NCI-H460 (cell line): ENCODE measurements at places on chromosomes 3 and 15. TPM values are rescaled to one million over a fixed set of nuclear protein-coding genes. Genes with fewer than 3 reads are reported as not detected.
A peak's percentile ranks its signal among the peaks of the same experiment; 100 is the strongest.

GRCh38 chr3:142530296-142530695 is 48.2 kb downstream of the ATR start:
- no peak for DNase-seq

The MYRIP gene
- 2.5 and 2.7 TPM in 2 replicates for total RNA-seq

GRCh38 chr3:182465301-182466185 is 327.8 kb upstream of the ATP11B start:
- DNase-seq, result no peak

The HTR3E gene
- total RNA-seq, result not detected in 2 replicates

DNA sequence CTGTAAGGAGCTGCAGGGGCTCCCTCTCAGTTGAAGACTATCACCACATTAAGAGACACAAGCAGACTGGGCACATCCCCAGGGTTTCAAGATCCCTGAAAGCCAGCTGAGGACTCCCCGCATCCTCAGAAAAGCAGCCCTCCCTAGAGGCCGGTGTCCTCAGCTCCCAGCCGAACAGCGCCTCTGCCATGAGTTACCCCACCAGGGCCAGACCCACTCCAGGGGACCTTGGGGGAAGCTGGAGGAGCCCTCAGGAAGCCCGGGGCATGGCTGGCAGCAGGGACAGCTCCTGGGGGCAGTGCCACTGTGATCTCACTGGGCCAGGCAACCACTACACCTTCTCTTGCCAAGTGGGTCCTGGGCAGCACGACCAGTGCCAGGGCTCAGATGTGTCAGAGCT is 8.1 kb downstream of the KLF15 start:
- DNase-seq, result no peak

The BFSP2 gene
- total RNA-seq, result not detected in 2 replicates

- no peak for DNase-seq
These were observed 258.9 kb downstream of the UACA start for GRCh38 chr15:70504299-70504951.

DNA sequence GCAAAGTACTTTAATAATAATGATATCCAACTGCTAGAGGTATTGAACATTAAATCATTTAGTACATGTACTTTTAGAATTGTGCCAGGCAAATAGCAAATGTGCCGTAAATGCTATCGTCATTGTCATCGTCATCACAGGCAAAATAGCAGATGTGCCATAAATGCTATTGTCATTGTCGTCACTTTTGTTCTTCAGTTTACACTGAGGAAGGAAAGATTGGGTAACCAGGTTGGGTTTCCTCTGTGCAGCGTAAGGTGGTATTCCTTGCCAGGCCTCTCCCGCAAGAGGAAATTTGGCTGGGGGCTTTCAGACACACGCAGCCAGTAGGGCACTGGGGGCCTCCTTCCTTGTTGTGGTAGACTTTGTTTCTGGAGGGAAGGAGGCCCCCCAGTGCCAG is 26.4 kb downstream of the ABHD17C start:
- no peak for DNase-seq

GRCh38 chr3:120130656-120131055 is 36.4 kb upstream of the GSK3B start:
- DNase-seq, result no peak

The RYR3 gene
- not detected in 2 replicates for total RNA-seq

The SLC22A13 gene
- 0.17 and 0.40 TPM in 2 replicates for total RNA-seq

- DNase-seq, result no peak
These were observed 46.1 kb downstream of the TMEM266 start for GRCh38 chr15:76105911-76106310.

The MKRN2OS gene
- not detected in 2 replicates for total RNA-seq

The IRAK2 gene
- 2.1 and 2.2 TPM in 2 replicates for total RNA-seq

DNA sequence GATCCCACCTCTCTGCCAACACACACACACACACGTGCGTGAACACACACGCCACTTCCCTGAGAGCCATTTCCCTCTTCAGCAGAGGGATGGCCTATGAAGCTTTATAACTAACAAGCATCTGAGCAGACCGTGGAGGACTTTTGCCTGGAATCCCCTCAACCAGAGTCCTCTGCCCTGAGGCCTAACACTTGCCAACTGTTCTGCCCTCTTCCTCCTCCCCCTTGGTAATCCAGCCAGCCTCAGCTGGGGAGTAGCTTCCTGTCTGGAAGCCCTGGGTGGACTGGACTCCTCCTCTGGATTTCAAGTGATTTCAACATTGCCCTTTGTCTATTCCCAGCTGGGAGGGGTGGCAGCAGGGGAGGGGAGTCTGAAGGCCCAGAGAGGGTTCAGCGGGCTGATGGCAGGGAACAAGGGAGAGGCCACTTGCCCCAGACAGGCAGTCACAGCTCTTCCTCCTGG is 68.4 kb upstream of the HACD2 start:
- peak; percentile 71 for DNase-seq

The CHCHD6 gene
- total RNA-seq, result 20.7 and 24.2 TPM in 2 replicates
